ENCODE measurements at places on chromosomes 2 and 18.
A peak's percentile ranks its signal among the peaks of the same experiment; 100 is the strongest.

DNA sequence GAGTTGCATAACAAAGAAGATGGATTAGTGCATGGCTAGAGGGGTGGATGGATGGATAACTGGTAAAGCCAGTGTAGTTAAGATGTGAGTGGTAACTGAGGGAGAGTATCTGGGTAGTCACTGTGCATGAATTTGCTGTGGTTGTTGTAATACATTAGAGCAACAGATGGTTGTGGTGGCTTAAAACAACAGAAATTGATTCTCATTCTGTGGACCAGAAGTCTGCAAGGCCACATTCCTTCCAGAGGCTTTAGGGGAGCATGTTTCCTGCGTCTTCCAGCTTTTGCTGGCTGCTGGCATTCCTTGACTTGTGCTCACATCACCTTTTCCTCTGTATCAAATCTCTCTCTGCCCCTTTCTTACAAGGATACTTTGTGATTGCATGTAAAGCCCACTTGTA is 155.4 kb downstream of the ASB1 start:
- no peak for DNase-seq

GRCh38 chr18:73923866-73924265 is 223.8 kb downstream of the FBXO15 start:
- DNase-seq = no peak

- DNase-seq = no peak
Observed at GRCh38 chr2:63434024-63435001, 154.0 kb downstream of the WDPCP start.

DNA sequence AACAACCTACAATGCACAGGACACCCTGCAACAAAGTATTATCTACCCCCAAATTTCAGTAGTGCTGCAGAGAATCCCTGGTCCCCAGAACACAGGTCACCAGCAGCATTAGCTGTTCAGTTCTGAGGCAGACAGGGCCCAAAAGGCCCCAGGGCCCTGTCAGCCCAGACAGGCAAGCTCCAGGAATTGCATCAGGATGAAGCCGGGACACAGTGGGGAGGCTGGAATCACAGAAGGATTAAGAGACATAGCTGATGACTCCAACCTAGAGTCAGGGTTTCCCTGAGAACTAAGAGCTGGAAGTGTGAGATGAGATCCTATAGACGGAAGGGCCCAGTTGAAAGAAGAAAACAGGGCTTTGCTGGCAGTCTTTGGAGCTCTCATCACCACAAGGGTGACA is 148.1 kb downstream of the GALNT14 start:
- no peak for DNase-seq

DNA sequence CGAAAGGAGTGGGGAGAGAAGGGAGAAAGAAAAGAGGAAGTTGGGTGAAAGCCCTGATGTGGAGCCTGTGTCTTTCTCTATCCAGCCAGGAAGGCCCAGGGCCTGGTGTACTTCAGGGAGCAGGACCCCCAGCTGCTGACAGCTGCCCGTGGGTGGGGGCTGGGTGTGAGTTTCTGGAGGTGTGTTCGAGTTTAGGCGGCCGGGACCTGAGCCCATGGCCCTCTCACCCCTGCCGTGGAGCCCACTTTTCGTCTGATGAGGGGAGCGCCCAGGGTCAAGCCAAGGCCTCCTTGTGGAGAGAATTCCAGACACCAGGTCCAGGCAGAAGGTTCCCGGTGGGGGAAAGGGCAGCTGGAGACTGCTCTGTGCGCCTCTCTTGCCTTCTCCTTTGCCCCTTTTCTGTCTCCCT is 2.2 kb downstream of the SIX3 start:
- DNase-seq = no peak

DNA sequence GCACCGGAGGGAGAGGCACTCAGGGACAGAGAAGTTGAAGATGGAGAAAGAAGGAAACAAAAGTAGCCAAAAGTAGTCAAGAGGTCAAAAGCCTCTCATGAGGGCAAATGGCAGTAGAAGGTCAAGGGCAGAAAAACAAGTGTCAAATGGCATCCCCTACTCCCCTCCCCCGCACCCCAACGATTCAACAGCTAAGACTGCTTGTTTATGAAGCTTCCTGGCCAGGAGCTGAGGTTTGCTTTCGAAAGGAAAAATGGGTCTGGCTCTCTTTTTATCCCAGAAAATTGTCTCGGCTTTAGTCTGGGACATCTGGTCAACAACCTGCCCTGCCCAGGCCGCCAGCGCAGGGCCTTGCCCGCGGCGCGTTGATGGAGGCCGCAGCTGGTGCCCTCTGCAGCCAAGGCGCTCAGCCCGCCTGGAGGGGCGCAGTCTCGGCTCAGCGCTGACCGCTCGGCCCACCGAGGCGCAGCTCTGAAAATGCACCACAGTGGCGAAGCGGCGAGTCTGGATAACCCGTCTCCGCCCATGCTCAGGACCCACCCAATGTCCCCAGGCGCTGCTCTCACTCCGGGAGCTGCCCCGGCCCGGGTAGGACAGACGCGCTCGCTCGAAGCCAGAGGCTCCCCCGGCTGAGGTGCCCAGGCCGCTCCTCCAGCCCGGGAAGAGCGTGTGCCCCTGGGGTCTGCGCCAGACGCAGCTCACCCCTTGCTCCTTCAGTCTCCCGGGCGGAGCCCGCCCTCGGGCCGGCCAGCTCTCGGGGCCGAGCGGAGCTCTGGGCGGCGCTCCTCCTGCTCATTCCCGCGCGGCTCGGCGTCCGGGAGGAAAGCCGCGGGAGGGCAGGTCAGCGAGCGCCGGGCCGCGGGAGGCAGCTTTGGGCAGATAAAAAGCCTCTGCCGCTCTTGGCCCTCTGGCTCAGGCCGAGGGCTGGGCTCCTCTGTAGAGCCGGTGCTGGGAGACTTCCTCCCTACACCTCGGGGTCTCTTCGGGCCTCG is 1.8 kb upstream of the TBR1 start:
- no peak for DNase-seq

DNA sequence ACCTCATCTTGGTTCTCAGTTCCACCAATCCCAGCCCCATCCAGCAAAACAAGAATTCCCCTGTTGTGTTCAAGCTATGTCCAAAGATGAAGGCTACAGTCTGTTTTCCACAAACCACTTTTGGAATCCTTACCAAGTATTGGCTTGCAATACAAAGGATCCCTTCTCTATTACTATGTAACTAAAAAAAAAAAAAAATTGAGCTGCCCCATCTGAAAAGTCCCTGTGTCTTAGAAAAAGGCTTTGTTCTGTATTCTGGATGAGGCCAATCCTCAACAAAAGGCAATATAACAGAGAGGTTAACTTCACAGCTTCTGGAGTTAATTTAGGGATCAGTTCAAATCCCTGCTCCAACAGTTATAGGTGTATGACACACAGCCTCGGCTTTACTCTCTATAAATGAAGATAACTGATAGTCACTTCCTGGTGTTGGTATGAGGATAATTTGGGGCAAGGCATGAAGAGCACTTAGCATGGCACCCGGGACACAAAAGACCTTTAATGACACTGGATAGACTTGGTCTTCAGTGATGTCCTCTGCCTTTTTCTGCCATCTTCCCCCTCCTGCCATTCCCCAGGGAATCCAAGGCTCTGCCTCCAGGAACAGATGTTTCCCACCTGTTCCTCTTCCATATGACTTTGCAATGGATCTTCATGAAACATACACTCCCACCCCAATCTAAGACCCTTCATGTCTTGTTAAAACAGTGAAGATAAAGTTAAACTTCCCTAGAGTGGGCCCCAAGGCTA is 61.2 kb upstream of the ATL2 start:
- DNase-seq = no peak

DNA sequence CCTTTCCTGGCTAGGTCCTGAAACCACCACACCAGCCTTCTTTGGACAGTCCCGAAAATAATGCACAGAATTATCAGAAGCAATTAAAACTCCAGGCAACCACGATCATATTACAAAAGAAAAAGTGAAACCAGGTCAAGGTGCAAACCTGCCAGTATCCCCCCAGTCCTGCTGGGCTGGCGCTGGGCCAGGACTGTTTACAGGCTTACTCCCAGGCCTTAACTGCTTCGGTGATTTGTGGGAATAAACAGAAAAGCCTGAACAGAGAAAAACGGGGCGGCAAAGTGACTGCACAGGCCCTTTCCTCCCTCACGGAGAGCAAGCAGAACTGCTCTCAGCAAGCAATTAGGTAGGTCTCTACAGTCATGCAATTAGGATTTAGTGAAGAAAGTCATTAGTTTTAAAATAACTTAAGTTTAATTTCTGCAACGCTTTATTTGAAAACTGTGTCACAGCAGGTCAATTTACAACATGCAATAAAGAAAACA is 1.3 kb downstream of the HDAC4 start:
- DNase-seq = no peak

GRCh38 chr2:144376460-144376859 is 143.5 kb downstream of the ZEB2 start:
- DNase-seq = no peak

- no peak for DNase-seq
Observed at GRCh38 chr18:31647127-31647753, 37.1 kb downstream of the B4GALT6 start.

DNA sequence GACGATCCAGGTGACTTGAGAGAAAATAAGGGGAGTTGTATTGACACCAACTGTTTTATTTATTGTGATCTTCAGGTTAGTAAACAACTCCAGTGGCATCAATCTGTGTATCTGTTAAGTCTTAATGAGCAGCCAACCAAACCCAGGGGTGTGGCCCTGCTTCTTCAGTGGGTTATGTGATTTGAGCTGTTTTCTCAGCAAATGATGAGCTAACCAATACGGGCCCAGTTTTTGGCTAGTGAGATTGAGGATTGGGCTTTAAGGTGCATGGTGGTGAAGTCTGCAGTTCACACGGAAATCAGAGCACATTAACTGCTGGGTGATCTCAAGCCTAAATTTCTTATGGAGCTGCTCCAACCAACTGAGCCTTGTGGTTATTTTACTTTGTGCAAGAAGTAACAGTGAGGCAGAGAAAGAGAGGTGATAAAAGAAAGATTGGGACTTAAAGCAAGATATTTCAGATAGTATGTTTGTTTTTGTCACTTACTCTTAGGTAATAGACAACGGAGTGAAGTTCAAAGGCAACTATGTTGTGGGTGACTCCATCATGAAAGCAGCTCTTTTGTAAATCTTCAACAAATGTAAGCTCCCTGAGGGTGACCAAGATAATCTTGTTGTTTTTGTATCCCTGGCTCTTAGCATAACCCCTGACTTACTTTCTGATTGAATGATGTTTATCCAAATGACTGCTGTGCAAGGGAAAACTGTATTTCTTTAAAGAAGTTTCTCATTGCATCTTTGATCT is 2.4 kb downstream of the MTCL1 start:
- no peak for DNase-seq

- no peak for DNase-seq
Observed at GRCh38 chr2:41925712-41926111, 122.1 kb upstream of the PKDCC start.

- no peak for DNase-seq
Observed at GRCh38 chr18:73913505-73913904, 234.1 kb downstream of the FBXO15 start.

DNA sequence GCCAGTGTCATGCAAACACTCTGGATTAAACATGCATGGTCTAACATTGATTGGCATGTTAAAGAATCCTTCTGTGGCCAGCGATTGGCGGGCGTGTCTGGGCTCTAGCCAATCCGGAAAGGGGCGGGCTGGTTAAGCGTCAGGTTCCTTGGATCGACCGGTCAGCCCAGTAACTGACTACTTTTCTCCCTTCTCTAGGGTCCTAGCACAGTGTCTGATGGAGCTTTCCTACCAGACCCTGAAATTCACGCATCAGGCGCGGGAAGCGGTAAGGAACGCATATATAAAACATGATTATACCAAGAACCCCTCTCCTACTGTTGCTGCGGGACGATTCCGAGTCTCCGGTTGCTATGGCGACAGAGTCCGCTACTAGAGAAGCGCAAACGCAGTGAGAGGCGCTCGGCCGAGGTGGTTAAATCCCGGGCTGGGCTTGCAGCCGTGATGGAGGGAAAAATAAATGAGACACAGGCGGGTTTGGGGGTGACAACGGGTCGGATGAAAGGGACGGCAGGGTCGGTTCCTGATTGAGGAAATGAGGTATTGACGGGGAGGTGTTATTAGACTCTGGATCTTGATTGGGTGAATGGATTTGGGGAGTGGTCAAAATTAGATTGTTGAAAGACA is 29.4 kb downstream of the KATNAL2 start:
- peak; percentile 47 for DNase-seq

DNA sequence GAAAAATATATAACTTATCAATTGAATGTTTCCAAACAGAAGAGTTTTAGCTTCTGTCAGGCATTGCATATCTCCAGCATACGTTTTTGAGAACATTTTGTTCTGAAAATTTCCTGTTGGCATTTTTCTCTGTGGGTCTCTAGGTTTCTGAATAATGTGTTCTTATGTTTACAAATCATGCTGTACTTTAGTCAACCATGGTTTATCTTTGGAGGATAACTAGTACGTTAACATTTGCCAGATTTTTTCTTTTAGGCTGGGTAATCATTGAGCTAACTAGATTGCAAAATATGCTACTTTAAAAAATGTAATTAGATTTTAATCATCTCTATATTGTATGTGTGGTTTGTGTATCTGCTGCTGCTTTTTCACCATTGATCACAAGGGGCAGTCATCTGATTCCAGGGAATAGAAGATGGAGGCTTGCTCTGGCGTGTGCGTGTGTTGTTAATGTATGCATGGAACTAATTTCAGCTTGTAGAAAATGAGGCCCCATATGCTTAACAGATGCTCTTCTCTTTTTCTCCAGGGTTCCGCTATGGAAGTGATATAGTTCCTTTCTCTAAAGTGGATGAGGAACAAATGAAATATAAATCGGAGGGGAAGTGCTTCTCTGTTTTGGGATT is 21.3 kb downstream of the XRCC5 start:
- no peak for DNase-seq

- DNase-seq = no peak
Observed at GRCh38 chr18:31688606-31689005, 4.2 kb upstream of the B4GALT6 start.

- no peak for DNase-seq
Observed at GRCh38 chr18:22504251-22505030, 86.7 kb upstream of the CTAGE1 start.

DNA sequence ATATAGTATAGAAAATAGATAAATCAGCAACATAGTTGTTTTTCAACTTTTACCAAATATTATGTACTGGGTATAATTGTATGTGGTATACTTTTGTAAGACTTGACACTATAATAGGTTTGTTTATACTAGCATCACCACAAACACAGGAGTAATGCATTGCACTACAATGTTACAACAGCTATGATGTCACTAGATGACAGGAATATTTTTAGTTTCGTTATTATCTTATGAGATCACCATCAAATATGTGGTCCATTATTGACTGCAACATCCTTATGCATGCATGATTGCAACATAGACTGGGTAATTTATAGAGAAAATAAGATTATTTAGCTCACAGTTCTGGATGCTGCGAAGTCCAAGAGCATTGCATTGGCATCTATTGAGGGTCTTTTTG is 678.4 kb upstream of the ZNF804A start:
- DNase-seq = no peak

Measured in T-helper 1 cell (primary cell).